Activated CD4-positive, CD25-positive, alpha-beta regulatory T cell (primary cell): ENCODE measurements at places on chromosomes 2 and 18.

GRCh38 chr18:35464831-35465279 is 32.9 kb downstream of the INO80C start:
- no peak for DNase-seq

DNA sequence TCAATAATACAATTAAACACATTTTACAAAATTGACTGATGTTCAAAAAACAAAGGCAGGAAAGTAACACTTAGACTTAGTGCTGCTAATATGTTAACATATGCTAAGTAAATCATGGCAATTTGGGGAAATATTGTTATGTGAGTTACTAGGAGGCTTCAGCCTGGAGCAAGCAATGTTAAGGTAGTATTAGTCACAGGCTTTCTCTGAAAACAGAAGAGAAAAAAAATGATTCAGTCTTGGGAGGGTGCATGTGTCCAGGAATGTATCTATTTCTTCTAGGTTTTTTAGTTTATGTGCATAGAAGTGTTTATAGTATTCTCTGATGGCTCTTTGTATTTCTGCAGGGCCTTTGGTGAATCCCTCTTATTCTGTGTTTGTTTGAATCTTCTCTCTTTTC is 345.8 kb upstream of the TFPI start:
- DNase-seq = no peak

DNA sequence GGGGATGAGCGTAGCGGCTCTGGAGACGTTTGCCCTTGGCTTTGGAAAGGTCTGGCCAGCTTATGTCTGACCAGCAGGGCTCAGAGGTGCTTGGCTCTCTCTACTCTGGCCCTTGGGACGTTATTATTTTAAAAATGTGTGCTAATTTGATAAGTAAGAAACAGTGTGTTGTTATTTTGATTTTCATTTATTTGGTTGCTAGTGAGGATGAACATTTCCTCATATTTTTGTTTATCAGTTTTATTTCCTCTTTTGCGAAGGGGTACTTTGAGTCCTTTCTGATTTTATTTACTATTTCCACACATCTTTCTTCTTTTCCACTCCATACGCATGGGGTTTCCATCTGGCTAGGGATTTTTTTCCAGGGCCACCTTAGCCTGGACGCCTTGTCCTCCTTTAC is 11.4 kb downstream of the CXCR4 start:
- no peak for DNase-seq

DNA sequence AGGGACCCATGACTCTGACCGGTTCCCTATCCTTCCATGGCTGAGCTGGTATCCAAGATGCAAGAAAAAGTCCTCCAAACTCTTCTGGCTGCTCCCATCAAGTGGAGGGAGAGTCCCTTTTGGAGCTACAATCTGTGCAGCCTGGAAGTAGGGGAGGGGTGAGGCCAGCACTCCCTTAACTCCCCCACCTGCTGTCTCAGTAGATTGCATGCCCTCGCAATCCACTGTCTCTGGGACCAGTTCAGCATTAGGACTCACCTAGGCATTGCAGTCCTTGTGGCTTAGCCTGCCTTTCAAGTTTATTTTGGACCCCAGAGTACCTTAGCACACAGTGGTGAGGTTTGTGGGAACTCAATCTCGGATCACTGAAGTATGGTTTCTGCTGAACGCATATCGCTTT is 14.2 kb upstream of the FMNL2 start:
- DNase-seq = no peak

DNA sequence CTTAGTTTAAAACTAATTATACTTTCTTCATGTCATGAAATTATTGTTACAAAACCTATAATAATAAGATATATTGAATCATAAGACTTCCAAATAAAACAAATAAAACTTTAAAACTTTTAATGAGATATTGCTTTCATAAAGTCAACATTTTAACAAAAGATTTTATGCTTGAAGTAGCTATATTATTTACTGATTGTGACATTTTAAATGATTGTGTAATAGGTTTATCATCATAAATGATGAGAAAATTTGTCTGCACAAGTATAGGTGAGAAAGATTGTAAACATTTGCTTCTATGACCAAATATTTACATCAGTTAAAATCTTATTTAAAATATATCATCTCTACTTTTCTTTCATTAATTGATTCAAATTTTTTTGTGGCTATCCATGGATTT is 5.1 kb upstream of the GALNT13 start:
- no peak for DNase-seq

- no peak for DNase-seq
Observed at GRCh38 chr2:8984855-8985254, 18.6 kb downstream of the MBOAT2 start.

GRCh38 chr2:96568094-96568493 is 31.5 kb downstream of the ARID5A start:
- DNase-seq = no peak

- no peak for DNase-seq
Observed at GRCh38 chr2:117137371-117137770, 677.1 kb upstream of the DDX18 start.

DNA sequence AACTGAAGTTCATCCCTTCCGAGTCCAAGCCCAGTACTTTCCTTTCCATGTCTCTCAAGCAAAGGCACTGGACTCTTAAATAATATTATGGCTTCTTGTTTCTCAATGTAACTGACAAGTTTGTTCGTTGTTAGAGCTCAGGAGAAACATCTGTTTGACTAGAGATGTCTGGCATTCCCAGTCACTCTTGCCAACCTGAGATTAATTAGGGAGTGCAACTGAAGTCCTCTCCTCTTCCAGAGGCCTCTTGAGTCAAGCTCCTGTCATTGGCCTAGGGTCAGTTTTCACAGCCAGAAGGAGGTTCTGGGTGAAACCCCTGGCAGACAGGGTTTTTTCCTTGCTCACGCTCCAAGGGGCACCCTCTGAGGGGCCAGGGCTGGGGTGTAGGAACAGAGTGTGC is 196.1 kb downstream of the AGPS start:
- DNase-seq = no peak

DNA sequence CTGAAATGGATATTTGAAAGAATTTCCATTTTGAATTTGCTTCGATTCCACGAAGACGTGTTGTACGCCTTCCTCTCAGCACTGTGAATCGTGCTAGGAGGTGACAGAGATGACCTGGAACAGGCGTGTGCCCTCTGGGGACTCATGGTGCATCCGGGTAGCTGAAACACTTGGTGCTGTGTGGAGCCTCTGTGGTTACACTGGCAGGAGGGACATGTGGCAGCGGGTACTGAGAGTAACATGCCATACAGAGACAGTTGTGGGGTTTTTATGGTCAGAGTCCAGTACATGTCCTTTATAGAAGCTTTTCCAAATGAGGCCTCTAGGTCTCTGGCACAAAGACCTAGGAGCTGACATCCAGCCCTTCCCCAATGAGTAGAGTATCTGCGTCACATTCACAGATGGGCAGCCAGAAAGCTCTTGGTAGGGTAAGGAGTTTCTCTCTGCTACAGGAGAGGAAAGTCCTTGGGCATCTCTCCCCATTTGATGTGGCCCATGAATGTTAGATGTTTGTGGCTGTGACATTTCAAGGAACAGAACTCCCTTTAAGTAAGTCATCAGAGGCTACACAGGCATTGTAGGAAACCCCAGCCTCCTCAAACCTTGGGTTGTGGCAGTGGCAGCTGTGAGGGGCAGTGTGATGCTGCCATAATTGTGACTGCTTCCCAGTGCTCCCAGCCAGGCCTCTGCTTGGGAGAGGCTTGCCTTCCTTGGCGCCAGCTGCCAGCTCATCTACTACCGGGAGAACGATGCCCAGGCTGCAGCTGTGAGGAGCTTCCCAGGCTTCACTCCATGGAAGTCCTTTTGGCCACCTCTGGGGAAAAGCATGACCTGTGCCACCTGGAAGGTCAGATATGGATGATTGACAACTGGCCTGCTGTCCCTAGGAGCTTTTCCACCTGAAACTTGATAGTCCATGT is 80.6 kb downstream of the ACOXL start:
- DNase-seq = no peak

- no peak for DNase-seq
Observed at GRCh38 chr2:207481924-207482323, 47.8 kb upstream of the CREB1 start.

DNA sequence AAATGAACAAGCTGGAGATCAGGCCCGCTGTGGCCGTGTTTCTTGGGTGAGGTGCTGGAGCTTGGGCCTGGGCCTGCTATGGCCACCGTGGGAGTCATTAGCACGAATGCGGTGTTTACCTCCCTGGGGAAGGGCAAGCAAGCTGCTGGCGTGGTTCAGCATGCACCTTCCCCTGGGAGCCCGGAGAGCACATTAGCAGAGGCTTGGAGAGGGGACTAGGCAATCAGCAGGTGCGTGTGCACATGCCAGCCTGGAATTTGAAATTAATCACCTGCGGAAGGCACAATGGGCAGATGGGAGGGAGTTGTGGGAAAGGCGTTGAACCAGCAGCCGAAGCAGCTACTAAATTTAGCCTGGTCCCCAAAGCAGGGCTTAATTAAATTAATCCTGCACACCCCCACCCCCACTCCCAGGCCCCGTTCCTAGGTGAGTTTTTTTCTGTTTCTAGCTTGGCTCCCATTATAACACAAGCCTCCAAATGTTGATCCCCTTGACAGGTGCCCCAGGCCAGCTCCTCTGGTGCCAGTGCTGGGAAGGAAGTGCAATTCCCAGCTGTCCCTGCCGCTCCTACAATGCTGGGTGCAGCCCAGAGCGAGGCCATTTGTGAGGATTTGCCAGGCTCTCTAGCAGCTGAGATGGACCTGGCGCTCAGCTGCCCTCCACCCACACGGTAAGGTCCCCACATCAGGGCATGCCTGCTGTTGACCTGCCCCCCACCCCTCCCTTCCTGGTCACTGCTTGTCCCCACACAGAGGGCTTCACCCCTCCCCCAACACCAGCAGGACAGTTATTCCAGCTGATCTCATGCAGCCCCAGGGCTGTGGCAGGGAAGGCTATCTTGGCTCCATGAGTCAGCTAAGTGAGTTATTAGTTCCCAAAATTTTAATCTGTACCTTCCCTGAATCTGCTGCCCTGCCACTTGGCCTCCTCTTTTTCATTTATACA is 115.0 kb downstream of the ZBTB7C start:
- DNase-seq = no peak

DNA sequence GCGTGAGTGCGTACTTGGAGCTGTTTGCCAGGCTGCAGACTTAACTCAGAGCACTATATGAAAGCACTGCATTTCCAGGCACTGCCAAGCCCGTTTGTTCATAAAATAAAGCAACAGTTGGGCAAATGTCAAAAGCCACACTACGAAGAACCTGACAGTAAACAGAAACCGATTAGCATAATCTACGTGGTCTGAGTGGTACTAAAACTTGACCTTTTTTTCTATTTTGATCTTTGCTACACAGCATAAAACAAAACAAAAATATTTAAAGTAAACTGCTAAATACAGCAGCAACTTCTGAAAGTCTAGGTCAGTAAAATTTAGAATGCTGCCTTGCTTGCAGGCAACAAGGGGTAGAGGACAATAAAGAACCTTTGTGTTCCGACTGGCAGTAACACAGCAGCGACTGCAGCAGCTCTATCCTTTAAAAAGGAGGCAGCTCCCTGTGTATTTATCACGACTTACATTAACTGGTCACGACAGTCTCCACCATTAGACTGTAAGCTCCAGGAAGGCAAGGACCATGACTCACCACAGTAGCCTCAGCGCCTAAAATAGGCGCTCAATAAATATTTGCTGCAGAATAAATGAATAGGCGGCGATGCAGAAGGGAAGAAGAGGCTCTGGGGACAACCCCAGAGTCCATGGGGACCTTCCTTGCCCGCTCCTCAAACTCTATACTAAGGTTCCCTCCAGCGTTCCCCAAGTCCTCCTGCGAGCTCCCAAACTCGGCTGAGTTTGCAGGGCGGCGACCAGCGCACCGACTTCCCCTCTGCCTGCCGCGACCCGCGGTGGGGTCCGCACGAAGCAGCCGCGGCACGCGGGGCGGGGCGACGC is 902 bp downstream of the SS18 start:
- DNase-seq = no peak
